GM12891 (cell line): ENCODE measurements at places on chromosomes 1 and 21.

GRCh38 chr1:18807334-18808063 lies 52.0 kb downstream of the TAS1R2 start:
- no peak for DNase-seq

GRCh38 chr1:107810291-107810951 lies 154.6 kb downstream of the VAV3 start:
- no peak for DNase-seq

GRCh38 chr1:109298666-109299557 lies 7.9 kb downstream of the MYBPHL start:
- no peak for DNase-seq

GRCh38 chr1:88877382-88877825 lies 14.0 kb downstream of the GTF2B start:
- DNase-seq = no peak

- DNase-seq = no peak
Measured at GRCh38 chr1:89624314-89624713, 8.6 kb upstream of the LRRC8C start.
